Midbrain (tissue), 1 donor: ENCODE measurements at places on chromosomes 1 and 21.

DNA sequence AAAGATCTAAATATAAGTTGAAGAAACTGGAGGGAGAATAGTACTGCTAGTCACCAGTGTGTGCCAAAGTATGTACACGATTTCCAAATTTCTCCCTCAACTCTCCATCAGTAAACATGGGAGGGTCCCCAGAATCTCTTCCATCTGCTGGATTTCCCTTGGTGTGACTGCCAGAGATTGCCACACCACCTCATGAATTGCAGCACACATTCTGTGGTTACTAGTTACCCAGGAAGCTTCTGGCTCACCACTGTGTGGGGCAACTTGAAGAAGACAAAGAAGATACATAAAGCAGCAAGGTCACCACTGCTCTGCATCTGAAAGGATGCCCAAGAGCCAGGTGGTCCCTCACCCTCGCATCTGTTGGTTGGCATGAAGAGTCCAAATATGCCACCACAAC, 191.7 kb upstream of the ESRRG start:
- DNase-seq, result no peak

DNA sequence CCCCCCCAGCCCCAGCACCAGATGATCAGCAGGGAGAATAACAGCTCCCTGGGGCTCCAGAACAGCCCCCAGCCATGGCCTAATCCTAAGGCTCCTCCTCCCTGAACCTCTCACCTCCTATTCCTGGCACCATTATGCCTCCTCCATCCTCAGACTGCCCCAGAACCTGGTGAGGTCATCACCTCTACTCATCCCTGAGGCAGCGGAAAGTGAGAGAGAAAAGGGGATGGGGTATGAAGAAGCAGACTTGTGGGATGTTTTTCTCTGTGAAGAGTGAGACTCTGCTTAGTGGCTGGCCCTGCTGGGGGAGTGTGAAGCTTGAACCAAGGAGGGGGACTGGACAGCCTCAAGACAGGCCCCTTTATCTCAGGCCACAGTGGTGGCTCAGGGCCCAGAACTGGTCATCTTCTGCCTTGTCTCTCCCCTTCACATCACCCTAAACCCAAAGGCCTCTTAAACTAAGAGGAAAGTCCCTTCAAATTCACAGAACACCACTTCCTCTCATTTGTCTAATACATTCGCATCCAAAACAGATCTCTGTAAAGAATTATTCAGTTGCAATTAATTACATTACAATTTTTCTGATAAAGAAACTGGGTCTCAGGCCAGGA, 2.2 kb upstream of the PPM1J start:
- no peak for DNase-seq

DNA sequence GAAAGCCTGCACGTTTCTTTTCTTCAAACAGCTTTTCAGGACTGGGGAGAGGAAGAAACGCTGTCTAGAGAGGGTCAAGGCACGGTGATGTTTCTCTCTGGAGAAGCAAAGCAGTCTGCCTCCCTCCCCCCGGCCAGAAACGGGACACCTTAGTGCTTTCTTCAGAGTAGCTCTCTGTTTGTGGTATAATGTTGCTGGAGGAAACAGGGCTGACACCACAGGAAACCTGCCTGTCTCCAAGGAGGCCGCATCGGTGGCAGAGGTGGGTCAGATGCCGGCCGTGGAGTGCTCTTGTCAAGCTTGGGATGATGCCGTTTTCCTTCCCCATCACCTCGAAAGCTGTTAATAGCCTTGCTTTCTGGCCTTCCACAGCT, 139.4 kb downstream of the DHRS3 start:
- DNase-seq, result no peak

- DNase-seq, result no peak
Measured at GRCh38 chr1:168116327-168116799, 20.4 kb downstream of the GPR161 start.

DNA sequence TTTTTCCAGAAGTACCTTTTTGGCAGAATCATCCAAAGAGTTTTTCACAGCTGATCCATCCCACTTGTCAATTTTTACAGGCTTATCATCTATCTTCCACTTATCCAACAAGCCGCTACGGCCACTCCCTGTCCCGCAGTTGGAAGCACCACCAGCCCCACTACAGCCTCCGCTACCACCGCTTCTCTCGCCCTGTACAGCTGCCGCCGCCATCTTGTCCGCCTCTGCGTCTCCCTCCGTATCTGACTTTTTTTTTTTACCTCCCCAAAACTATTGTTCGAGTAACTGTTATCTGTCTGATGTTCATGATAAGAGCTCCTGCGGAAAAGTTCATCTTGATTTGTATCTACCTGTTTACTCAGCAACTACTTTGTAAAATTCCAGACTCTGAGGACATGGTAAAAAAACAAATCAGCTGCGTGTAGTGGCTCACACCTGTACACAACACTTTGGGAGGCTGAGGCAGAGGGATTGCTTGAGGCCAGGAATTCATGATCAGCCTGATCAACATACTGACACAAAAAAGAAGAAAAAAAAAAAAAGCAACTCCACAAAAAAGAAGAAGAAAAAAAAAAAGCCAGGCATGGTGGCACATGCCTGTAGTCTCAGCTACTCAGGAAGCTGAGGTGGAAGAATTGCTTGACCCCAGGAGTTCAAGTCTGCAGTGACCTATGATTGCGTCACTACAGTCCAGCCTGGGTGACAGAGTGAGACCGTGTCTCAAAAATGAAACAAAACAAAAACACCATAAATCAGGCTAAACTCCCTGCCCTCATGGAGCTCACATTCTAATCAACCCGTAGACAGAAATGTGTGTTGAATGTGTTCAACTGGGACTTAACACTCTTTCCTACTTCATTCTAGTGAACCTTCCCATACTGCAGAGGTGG, 8.0 kb upstream of the EYA3 start:
- no peak for DNase-seq
